ENCODE measurements at places on chromosomes 12 and 14. TPM values are rescaled to one million over a fixed set of nuclear protein-coding genes. Genes with fewer than 3 reads are reported as not detected.

- DNase-seq: no peak
These were observed 161.3 kb downstream of the RPL10L start for GRCh38 chr14:46490238-46490685.

DNA sequence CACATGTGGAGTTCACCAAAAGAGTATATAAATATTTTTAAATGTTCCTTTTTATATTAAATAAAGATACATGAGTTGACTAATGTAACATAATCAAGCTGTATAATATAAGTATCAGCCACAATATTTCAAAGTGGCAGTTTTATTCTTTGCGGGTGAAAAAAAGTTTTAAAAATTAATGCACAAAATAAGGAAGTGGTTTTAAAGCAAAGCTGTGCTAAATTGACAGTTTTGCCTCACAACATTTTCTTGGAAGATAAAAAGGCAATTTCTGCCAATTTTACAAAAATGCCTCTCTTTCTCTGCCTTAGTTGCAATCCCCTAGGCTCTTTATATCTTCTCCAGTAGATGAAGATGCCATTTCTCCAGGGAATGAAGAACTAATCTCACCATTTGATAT is 719.1 kb downstream of the C12orf50 start:
- DNase-seq: no peak

DNA sequence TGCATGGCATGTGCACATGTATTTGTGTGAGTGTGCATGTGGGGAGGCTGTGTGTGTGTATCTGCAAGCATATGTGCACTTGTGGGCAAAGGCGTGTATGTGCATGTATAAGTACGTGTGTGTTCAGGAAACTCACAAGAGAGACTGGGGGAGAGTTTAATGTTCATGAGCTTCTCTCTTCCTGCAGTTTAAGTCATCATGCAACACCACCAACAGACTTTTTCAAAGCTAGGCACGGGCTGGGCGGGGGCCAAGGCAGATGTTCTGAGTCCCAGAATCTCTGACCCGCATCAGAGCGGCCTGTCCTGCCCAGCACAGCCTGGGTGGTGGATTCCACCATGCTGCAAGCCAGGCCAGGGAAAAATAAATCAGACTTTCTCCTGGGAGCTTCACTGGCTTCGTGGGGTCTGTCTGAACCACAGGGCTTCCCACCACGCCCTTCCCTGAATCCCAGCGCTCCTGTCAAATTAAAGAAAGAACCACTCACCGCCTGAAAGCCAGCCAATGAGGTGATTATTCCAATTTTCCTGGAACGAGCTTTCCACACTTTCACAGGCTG is 75.7 kb downstream of the PITPNM2 start:
- no peak for DNase-seq

DNA sequence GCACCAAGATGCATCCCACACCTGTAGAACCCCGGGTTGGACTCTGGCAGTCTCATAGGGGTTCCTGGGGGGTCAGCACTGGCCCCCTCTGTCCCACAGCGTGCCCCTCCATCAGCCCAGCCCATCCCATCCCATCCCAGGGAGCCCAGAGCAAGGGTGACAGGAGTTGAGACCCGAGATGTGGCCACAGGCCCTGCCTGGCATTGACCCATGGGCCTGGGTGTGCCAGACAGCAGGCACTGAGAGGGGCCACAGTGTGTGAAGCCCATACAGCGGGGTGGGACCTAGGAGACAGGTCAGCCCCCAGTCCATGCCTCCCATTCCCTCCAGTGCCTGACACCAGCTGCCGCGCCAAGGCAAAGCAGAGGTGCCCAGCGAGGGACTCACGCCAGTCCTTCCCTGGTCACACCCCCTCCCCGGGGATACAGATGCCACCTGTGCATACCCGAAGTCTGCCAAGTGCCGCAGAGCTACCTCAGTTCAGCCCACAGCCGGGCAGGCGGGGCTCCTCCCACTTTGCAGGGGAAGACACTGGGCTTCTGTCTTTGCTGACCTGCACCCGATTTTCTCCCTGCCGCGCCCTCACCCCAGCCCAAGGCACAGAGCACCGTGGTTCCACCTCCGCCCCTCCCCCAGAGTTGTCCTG is 50.4 kb downstream of the CYP46A1 start:
- DNase-seq: peak; percentile 70

- no peak for DNase-seq
These were observed 78.3 kb downstream of the NPAS3 start for GRCh38 chr14:33017016-33017415.

DNA sequence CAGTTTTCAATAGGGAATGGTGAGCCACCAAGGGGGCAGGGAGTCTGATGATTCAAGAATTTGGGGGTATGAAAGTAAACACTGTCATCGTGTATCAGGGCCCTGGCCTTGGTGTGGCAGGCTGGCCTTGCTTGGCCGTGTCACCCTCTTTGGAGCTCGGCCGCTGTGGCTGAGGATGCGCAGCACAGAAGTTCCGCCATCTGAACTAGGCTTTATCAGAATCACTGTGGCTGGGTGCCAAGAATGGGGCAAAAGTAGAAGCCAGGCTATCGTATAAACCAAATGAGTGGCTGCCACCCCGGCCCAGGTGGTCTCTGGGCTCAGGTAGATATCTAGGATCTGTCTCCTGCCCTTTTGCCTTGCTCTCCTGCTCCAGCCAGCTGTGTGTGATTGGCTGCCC is 137.4 kb downstream of the PAPOLA start:
- DNase-seq: no peak

GRCh38 chr12:4379405-4379804 is at the start of gene FGF23:
TSS of gene FGF23 (minus strand) at chr12:4379712. CDS start at chr12:4379582, 130 bp downstream.
- no peak for DNase-seq

DNA sequence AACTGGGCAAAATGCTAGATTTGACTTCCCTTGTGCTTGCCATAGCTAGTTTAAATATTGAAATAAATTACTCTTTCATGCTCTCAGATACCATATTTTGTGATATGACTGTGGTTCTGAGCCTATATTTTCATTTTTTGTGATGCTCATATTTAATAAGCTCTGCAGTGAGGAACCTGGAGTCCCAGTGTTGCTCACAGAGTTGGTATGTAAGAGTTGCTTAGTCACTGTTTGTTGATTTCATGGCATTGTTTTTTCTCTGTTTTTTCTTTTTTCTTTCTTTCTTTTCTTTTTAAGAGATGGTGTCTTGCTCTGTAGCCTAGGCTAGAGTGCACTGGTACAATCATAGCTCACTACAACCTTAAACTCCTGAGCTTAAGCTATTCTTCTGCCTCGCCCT is 750.5 kb upstream of the TMEM132C start:
- DNase-seq: no peak

GRCh38 chr14:95316821-95317220 is 2.9 kb downstream of the CLMN start:
- no peak for DNase-seq

- no peak for DNase-seq
These were observed 206.8 kb downstream of the DACT1 start for GRCh38 chr14:58844544-58844943.

- DNase-seq: no peak
These were observed 155.3 kb downstream of the PHETA1 start for GRCh38 chr12:111213561-111213960.

DNA sequence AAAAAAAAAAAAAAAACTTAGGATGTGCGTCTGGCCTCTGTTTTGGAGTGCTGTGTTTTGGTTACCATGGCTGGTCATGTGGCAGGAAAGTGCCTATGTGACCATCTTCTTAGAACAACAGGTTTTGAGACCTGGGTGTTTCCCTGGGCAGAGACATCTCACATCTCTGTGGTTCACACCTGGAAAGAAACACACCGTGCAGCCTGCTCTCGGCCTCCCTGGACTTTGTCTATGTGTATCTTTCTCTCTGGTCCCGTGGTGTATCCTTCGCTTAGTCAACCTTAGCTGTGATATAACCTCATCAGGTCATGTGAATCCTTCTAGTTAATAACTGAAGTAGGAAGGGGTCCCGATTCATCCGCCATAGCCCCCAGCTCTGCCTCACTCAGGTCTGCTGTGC is 22.6 kb downstream of the ACADS start:
- DNase-seq: no peak

DNA sequence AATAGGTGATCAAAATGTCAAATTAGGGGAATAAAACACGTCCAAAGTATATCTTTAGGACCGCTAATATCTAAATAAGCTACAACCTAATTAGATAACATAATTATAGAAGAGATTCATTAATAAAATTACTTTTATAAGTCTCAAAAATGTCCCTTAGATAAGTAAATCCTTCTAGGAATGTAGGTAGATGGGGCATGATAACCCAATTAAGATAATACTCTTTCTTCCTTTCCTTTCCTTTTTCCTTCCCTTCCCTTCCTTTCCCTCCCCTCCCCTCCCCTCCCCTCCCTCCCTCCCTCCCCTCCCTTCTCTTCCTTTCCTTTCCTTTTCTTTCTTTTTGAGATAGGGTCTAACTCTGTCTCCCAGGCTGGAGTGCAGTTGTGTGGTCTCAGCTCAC is 11.0 kb upstream of the SLC2A3 start:
- no peak for DNase-seq

GRCh38 chr12:56121204-56121870 is 3.3 kb downstream of the ZC3H10 start:
- DNase-seq: no peak

DNA sequence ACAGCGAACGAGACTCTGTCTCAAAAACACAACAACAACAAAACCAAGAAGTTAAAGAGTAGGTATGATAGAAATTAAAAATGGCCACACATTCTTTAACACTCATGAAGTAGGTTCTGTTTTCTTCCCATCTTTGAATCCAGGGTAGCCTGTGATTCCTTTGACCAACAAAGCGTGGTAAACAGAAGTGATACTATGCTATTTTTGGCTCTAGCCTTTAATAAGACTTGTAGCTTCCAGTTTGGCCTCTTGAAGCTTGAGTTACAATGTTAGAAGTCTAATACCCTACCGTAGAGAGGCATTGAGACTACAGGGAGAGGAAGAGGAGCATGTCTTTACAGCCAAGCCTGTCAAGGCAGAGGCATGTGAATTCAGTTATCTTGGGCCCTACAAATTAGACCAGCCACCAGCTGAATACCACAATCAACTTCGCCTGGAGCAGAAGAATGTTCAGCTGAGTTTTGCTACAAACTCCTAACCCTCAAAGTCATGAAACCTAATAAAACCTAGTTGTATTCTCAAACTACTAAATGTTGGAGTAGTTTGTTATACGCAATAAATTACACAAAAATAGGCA is 4.9 kb upstream of the NEMF start:
- DNase-seq: no peak

GRCh38 chr12:15201456-15201855 is 19.8 kb downstream of the RERG start:
- no peak for DNase-seq

DNA sequence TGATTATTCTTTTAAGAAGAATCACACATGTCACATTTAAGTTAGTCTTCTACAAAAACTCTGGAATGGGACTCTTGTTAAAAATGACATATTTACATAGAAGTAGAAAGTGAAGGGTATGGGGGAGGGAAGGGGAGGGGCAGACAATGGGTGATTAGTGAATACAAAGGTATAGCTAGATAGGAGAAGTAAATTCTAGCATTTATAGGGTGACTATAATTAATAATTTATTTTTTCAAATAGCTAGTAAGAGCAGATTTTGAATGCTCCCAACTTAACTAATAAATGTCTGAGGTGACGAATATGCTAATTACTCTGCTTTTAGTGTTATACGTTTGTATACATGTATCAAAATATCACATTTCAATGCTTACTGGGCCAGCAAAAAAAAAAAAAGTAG is 59.4 kb downstream of the BLTP3B start:
- no peak for DNase-seq

DNA sequence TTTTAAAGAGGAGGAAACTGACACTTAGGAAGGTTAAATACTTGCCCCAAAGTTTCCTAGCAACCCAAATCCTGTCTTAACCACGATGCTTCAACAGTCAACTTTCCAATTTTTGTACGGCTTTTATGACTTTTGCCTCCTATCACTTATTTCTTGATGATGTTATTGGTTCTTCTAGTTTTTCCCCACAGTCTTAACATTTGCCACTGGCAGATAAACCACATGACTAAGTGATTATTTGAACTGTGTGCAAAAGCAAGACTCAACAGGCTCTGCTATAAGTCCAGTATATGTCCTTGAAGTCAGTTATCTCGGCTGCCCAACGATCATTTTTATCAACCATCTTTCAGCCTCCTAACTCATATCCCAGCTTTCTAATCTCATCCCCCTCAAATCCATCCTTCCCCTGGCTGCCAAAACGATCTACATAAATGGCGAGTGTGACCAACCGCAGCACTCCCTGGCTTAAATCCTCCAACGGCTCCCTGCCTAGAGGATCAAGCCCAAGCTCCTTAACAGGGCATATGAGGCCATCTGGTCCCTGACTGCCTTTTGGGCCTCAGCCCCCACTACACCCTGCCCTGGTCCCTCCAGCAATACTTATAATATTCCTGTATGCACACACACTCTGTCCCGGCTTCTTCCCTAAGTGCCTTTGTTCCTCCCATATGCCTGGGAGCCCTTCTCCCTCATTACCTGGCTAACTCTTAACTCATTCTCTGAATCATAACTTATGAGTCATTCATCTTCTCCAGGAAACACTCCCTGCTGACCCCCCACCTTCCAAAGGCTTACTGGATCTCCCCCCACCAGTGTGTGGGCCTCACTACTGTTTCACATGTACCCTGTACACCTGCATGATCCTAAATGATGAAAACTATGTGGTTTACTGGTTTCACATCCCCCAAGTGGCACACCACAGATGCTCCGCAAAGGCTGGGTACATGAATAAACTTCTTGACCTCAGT is 8.8 kb downstream of the VPS37B start:
- DNase-seq: no peak

DNA sequence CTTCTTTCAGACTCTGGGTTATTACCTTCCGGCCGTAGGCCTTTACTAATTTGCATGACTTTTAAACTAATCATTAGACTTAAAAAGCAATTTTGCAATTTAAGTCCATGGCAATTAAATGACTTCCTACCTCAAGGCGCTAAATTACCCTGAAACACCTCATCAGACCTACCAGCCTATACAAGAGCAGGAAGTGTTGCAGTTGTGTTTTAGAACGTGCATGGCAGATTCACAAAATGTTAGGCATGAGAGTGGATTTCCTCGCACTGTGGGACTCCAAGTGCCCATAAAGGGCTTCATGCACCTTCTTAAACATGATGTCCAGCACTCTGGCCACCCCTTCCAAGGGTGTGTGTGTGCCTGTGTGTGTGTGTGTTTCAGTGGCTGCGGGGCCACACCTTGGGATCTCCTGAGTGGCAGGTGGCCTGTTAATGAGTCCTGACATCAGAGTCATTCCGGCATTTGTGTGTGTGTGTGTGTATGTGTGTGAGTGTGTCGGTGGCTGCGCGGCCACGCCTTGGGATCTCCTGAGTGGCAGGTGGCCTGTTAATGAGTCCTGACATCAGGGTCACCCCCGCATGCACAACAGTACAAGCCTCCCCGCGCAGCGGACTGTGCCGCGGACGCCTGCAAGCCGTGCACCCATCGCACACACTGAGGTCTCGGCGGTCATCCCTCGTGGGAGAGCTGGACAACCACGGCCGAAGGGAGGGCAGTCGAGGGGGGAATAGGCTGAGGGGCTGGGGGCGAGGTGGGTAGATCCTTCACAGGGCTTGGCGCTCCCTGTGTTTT is 900 bp downstream of the C2CD5 start:
- peak; percentile 82 for DNase-seq

- DNase-seq: no peak
These were observed 617.6 kb downstream of the LRFN5 start for GRCh38 chr14:42224053-42224888.

Gene TAS2R7
- total RNA-seq: not detected

Gene BIN2
- total RNA-seq: 2.4 TPM

Gene SDR9C7
- 0.27 TPM for total RNA-seq

Gene CLEC1A
- total RNA-seq: 2.2 TPM

Gene APOF
- not detected for total RNA-seq

Gene PYGL
- 11.1 TPM for total RNA-seq

Gene USP44
- 0.35 TPM for total RNA-seq

Gene CRIP1
- total RNA-seq: 68.2 TPM
